Posterior vena cava (tissue), 2 donors: ENCODE measurements at places on chromosomes 13 and 19. TPM values are rescaled to one million over a fixed set of nuclear protein-coding genes. Genes with fewer than 3 reads are reported as not detected.

DNA sequence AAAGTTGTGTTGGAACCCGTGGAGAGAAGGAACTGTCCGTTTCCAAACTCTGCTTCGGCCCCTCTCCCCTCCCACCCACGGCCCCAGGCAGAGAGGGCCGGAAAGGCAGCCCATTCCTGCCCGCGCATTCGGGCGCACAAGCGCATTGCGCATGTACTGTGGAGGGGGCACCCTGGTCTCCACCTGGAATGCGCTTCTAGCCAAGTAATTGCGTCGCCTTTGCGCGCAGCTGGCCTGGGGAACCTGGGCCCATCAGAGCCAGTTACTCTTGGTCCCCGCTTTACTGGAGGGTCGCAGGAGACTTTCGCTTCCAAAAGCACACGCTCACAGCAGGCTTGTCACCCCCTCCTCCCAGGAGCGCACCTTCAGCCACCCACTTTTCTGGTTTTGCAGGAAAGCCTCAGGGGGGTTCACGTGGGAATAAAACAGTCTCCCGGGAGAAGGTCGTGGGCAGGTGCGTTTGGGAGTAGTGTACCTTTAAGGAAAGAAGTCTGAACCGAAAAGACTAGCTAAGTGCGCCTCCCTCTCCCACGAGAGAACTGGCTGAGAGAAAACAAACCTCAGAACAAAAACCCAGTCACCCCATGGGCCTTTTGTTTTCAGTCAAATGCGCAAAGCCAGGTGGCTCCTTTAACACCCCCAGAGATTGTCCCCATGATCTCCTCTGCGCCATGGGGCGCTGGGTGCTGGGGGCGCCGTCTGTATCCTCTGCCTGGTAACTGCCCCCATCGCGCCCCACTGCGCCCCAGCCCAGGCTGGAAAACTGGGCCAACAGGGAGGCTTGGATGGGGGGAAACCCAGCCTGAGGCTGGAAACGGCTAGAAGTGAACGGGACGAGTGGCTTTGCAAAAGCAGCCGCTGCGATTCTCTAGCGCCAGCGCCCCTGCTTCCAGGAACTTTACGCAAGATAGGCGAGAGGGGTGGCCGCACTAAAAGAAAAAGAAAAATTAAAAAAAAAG is 28.5 kb downstream of the GSX1 start:
- DNase-seq = no peak

GRCh38 chr13:37495046-37495445 is 103.5 kb downstream of the POSTN start:
- no peak for DNase-seq

DNA sequence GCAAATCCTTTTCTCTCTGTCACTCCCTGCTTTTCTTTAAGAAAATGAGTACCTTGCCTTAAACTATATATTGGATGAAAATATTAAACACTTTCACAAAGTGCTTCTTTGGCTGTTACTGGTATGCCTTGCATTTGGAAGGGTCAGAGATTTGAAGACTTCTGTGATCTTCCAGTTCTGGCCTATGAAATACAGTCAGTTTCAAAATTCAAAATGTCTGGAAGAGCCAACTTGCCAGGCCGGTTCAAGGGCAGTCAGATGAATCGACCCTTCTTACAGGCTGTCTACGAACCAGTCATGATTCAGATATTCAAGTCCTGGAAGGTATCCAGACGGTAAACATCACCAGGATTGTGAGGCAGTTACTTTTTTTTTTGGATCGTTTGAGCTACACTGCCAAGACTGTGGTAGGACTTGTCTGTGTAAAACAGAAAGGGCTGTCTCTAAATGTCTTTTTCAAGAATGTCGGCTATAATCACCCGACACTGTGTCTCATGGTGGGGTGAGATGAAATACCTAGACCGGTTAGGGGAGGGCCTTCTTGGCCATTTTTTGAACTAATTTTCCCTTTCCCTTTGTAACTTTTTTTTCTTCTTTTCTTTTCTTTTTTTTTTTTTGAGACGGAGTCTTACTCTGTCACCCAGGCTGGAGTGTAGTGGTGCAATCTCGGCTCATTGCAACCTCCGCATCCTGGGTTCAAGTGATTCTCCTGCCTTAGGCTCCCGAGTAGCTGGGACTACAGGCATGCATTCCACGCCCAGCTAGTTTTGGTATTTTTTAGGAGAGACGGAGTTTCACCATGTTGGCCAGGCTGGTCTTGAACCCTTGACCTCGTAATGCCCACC is 11.2 kb downstream of the ACTN4 start:
- no peak for DNase-seq

FCHO1 gene
- total RNA-seq = 2.1 TPM
